ENCODE measurements at places on chromosomes 1 and 21. TPM values are rescaled to one million over a fixed set of nuclear protein-coding genes. Genes with fewer than 3 reads are reported as not detected.

DNA sequence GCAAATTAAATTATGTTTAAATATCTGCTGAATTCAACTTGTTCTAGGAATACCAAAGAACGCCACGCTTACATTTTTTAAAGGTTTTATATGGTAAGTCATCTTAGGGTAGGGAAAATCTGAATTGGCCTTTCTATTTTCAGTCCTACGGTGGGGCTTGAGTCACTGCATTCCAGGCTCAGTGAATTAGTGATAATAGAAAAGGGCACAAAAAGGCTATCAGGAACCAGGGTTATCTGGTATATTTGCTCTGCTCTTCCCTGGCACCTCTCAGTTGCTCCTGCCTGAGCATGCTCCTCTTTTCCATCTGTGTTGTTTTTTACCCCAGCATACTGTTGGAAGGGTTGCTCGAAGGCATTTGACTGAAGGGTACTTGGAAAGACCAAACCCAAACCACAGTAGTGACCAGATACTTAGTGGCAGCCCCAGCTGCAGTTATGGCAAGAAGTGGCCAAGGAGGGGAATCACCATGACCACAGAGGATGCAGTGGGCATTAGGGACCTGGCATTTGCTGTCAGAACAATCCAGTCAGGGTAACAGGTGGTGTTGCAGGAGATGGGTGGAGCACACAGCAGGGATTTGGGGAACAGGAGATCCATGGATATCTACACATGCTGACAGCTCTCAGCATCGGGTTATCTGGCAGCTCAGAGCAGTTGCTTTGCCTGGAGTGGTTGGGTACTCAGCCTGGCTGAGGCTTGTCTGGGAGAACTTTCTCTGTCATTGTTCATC lies 2.3 kb downstream of the OVAAL start:
- DNase-seq, result no peak

- no peak for DNase-seq
These were observed 1.7 kb downstream of the IL6R start for GRCh38 chr1:154406886-154407197.

DNA sequence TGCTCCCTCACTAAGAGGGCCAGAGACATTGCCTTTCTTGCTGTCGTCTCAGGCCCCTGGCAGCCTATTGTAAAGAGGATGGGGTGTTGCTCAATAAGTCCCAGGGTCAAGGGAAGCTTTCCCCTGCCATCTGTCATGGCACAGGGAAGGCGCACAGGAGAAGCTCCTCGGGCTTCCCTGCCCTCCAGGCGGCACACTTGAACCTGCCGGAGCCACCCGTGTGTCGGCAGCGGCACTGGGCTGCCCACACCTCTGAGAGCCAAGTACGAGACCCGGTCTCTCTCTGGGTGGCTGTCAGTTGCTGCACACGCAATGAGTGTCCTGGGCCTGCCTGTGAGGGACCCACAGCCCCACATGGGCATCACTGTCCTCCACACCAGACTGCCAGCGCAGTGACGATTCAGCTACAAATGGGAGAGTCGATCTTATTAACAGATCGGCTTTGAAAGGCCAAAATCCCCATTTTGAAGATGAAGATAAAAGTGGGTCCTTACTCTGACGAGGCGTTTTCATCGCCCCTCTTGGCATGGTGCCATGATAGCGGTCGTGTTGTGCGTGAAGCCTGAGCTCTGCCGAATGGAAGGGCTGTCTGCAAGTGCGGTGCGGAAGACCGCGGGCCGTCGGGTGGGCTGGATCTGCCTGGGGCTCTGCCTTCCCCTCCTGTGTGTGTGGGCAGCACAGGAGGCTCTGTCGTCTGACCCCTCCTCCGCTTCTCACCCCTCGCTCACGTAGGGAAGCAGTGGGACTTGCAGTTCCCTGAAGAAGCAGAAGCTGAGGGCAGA lies 29.2 kb upstream of the PDXK start:
- DNase-seq, result no peak

DNA sequence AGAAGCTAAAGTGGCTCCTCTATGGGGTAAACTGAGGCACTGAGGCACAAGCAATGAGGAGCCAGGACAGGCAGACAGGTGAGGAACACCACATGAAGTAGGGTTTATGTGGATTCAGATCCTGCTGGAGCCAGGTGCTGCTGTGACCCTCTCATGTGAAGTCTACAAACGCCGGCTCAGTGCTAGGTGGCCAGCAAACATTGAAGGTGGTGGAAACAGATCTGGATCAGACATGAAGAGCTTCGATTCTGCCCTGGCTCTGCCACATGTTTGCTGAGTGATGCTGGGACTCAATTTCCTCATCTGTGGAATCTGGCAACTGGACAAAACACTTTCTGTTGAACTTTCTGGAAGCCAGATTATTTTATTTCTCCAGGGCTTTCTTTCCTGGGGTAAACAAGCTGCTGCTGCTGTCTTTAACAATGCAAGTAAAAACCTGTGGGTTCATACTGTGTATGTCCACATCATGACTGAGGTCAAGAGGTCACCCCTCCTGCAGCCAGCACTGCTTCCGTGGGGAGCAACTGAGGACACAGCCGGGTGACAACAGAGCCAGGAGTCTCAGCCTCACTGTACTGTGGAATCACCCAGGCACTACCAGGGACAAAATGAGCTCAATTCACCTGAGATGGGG lies 33.3 kb downstream of the HMGB4 start:
- DNase-seq, result no peak

RABIF gene
- 9.6 TPM for total RNA-seq

IQGAP3 gene
- 16.9 TPM for total RNA-seq

- no peak for DNase-seq
These were observed 26.8 kb upstream of the CLSTN1 start for GRCh38 chr1:9850442-9851162.

ACTA1 gene
- total RNA-seq, result not detected

Measured in activated CD4-positive, alpha-beta memory T cell treated with anti-CD3 and anti-CD28 coated beads for 36 hours (primary cell).